ENCODE measurements at places on chromosomes 12 and 14.

GRCh38 chr14:56821805-56822610, 11.7 kb upstream of the OTX2 start:
- no peak for DNase-seq

DNA sequence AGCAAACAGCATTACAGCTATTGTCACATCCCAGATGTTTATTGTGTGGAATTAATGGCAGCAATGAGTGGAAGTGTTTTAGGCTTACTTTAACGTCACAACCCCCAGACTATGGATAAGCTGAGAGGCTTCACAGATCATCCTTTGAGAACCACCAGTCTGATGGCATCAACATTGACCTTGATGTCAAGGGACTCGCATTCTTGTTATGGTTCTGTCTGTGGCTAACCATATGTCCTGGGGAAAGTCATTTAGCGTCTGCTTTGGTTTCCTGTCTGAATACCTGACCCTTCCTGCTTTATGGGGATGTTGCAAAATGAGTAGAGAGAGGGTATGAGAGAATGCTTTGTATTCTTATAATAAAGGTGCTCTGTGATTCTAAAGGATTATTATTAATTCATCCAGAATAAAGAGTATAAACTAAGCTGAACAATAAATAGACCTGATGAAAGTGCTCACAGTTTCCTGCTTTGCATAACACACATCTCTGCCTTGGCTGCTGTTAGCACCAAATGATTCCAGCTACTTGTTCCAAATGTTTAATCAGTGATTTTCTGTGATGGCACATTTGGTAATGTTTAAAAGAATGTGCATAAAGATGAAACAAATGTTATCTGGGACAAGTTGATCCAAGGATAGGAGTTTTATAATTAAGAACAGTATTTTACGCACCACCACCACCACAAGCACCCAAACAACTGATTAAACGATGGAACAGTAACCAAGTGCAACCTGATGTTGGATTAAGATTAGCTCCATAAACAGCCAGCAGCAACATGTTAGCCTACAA, 116.9 kb upstream of the LRIG3 start:
- DNase-seq, result no peak

DNA sequence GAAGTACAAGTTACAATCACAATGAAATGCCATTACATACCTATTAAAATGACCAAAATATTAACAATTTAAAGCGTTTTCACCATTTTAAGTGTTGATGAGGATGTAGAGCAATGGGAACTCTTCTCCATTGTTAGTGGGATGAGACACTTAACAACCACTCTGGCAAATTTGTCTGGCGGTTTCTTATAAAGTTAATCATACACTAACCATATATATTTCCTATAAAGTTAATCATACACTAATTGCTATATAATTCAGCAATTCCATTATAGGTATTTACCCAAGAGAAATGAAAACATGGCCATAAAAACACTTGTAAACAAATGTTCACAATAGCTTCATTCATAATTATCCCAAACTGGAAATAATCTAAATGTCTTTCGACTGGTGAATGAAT, 35.9 kb downstream of the JKAMP start:
- DNase-seq, result no peak

- no peak for DNase-seq
Observed at GRCh38 chr12:27589419-27589818, 65.4 kb downstream of the PPFIBP1 start.

- no peak for DNase-seq
Observed at GRCh38 chr12:76531056-76531455, 28.5 kb downstream of the OSBPL8 start.

DNA sequence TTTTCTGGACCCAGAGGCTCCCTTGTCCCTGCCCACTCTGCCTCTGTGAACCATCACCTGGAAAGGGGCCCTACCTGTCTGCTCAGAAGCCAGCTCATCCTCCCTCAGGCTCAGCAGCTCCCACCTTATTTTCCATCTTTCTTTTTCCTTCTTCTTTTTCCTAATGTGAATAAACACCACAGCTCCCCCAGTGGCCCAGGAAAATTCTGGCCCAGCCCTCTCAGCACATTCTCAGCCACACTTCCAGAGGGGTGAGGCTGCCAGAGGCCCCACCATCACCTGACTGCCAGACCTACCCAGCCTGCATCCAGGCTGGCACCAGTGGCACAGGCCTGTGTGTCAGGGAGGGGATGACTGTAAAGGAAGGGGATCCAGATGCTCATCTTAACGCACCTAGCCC, 23.0 kb downstream of the ZFHX2 start:
- DNase-seq, result no peak

GRCh38 chr12:12528361-12529270, 34.0 kb downstream of the DUSP16 start:
- no peak for DNase-seq

DNA sequence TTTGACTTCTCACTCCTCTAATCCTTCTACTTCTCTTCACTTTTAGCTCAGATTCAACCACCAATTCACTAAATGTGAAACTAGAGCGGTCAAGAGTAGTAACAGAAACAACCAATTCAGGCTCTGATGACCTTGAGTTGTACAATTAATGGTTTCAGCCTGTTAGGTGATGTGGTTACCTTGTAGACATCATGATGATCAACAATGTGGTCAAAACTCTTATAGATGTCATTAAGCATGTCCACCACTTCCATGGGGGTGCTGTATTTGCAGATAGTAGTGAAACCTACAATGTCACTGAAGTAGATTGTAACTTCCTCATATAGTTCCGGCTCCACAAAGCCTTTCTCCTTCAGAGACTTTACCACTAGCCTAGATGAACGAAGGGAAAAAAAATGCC, 54.1 kb upstream of the PLBD1 start:
- DNase-seq, result no peak

GRCh38 chr12:69039911-69040310, 106.9 kb upstream of the CPM start:
- DNase-seq, result no peak

DNA sequence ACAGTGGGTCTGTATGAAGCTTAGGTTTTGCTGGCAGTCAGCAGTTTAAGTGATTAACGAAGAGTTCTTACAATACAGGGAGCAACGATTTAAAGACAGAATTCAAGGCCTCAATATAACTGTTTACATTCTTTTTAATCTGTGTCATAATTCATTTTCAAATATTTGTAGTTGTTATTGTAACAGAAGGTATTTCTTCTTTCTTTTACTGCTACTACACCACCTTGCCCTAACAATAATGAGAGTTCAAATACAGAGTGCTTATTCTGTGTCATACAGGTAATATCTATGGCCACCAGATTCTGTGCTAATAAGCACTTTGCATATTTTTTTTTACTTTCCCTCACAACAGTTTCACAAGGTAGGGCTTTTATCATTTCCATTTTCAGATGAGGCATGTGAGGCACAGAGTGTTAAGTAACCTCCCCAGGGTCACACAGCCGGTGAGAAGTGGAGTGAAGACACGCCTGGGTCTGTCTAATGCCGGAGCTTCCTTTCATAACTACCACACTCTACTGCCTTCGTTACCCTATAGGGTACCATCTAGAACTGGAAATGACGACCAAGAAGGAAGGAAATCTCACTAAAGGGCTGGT, 81.9 kb downstream of the PELI2 start:
- no peak for DNase-seq

- no peak for DNase-seq
Observed at GRCh38 chr12:132395192-132395907, 66.0 kb upstream of the GALNT9 start.

- DNase-seq, result no peak
Observed at GRCh38 chr12:57548013-57548315, 972 bp upstream of the DCTN2 start.

GRCh38 chr14:105487449-105487985, 831 bp downstream of the CRIP1 start:
- DNase-seq, result peak; percentile 57

DNA sequence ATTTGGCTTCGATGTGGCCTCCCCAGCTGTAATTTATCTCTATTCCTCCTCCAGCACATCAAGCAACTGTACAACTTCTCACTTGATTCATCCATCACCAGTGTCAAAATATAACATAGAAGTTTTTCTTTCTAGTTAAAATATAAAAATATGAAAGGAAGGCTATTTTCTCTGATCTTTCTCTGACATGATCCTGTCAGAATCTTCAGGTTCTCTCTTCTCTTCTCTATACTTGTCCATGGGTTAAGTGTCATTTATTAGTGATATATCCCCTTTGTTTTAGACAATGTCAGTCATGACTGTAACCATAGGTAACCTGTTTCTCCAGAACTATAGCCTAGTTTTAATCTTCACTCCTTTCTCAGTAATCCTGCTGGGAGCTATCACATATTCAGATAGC, 132.5 kb upstream of the G2E3 start:
- DNase-seq, result no peak

GRCh38 chr14:69235708-69236107, 24.2 kb upstream of the GALNT16 start:
- no peak for DNase-seq

GRCh38 chr12:112196196-112196875, 71.0 kb downstream of the TRAFD1 start:
- no peak for DNase-seq

DNA sequence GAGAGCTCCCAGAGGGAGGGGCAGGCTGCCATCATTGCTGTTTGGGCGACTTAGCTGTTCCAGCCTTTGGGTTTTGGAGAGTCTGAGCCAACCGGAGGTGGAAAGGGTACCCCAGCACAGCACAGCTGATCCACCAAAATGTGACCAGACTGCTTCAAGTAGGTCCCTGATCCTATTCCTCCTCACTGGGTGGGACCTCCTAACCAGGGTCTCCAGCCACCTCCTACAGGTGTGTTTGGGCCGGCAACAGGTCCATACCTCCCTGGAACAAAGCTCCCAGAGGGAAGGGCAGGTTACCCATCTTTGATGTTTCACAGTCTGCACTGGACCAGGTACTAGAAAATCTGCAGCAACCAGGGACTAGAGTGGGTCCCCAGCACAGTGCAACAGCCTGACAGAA, 53.8 kb downstream of the CAND1 start:
- no peak for DNase-seq
